ENCODE measurements at places on chromosomes 7 and 10.
A peak's percentile ranks its signal among the peaks of the same experiment; 100 is the strongest.

DNA sequence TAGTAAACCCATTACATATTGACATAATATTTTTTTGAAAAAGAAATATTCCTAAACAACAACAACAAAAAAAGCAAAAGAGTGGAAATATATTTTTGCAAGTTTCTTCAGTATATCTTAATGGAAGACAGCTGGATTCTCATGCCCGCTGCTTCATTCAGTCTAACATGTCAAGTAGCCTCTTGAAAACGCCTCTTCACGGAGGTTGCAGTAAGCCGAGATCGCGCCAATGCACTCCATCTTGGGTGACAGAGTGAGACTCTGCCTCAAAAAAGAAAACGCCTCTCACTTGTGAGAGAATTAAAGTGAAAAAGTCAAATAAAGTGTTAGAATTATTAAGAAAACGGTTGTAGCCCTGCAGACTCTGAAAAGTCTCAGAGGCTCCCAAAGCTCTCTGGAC is 1.3 kb downstream of the CUTC start:
- DNase-seq = no peak
- no peak overlapping the region for H3K27ac ChIP-seq
- H3K4me1 ChIP-seq = peaks cover 7% of the 10 kb centered on the region
- H3K4me3 ChIP-seq = peak overlapping the region; percentile 67
- peaks cover 15% of the 10 kb centered on the region for H3K36me3 ChIP-seq

DNA sequence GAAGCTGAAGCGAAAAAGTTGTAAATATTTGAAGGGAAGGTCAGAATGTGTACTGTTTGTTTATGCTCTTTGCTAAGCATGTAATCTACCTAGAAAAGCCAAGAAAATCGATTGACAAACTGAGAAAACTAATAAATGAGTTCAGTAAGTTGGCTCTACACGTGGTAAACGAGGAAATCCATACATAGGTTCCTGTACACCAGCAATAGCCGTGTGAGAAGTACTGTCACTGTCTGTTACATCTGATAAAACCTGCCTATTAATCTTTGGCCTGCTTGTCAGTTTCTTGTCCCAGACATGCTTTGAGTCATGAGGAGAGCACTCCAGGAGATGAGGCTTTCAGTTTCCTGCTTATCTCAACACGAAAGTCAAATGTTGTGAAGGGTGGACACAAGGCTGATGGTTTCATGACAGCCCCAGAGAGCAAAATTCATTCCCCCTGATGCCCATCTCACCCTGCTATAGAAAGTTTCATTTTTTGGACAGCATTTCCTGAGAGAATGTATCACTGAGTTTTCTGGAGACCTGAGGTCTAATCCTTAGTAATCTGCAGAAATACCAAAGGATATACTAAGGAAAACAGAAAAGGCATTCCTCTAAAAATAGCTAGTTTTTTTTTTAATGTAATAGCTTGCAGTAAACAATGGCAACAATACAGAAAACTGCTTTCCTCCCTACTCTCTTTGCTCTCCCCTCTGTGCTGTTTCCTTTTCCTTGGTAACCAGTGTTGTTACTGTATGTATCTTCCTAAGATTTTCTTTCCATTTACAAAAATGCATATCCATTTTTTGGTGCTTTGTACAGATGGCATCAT is 18.8 kb downstream of the BMPR1A start:
- DNase-seq = no peak
- no peak overlapping the region for H3K4me3 ChIP-seq
- H3K36me3 ChIP-seq = peaks cover 6% of the 10 kb centered on the region
- peak overlapping the region; percentile 16 for H3K27ac ChIP-seq

- no peaks in the 10 kb centered on the region for H3K27me3 ChIP-seq
- peaks cover 17% of the 10 kb centered on the region for H3K4me1 ChIP-seq
- peaks cover 2% of the 10 kb centered on the region for H3K36me3 ChIP-seq
- H3K4me3 ChIP-seq = no peak overlapping the region
Measured at GRCh38 chr7:85081392-85081791, 105.5 kb downstream of the SEMA3D start.

DNA sequence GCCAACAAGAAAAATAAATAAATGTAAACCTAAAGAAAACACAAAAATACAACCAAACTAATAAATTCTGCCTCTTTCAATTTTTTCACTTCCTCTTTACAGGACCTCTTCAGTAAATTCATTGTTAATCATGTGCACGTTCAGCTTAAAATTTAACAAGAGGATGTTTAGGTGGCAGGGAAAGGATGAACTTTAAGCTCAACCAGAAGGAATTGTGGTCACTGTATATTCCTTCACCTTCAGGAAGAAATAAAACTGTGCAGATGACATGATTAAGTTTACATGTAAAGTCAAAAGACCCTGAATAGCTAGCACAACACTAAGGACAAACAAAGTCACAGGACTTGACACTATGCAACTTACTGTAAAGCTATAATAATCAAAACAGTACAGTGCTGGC is 33.0 kb downstream of the KIF5B start:
- H3K4me3 ChIP-seq = no peak overlapping the region
- H3K27ac ChIP-seq = peak overlapping the region; percentile 76
- no peaks in the 10 kb centered on the region for H3K27me3 ChIP-seq
- peaks cover 4% of the 10 kb centered on the region for H3K4me1 ChIP-seq

DNA sequence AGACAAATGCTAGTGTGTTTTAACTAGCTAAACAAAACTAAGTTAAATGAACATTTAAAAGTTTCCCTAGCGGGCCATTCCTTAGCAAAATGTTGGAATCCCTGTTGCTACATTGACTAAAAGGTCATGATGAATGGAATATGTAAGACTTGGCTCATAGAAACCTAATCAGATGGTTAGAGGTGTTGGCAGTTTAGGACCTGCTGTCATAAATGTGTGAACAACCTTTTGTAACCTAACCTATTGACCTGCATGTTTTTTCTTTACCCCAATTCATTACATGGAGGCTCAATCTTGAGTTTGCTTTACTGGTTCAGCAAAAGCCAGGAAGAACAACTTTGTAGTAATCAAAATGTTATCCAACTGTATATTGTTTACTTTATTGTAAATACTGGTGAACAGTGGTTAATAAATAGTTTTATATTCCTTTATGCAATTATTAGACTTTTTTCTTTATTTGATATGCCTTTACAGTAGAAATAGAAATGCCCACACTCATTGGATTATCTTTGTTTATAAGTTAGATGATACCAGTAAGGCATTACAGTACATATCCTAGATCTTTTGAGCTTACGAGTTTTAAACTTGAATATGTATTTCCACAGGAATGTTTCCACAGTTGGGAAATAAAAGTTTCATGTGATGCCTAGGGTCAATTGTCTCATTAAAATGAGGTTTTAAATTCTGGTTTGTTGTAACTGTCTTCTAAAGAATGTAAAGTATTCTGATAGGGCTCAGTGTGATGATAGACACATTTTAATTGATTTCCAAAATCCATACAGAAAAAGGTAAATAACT is 11.6 kb downstream of the CBX3 start:
- H3K4me1 ChIP-seq = no peaks in the 10 kb centered on the region
- no peak for DNase-seq
- H3K27ac ChIP-seq = peak overlapping the region; percentile 80
- peaks cover 32% of the 10 kb centered on the region for H3K36me3 ChIP-seq
- no peak overlapping the region for H3K4me3 ChIP-seq
- no peaks in the 10 kb centered on the region for H3K27me3 ChIP-seq

DNA sequence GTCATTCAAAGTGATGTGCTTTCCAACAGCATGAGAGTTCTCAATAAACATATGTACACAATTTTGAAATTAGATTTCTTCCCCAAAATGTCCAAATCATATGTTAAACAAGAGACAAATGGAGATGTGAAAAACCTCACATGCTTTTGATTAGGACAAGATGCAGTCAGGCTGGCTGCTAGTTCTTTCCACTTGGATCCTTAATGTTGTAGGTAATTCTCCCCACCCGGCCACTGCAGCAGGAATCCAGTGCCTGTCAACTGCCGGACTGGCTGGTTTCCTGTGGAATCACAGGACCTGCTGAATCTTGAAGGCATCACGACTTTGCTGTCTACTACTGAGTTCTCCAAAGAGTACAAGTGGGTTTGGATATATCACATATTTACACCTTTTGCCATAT is 138.6 kb upstream of the AKR1E2 start:
- no peaks in the 10 kb centered on the region for H3K27me3 ChIP-seq
- H3K36me3 ChIP-seq = no peaks in the 10 kb centered on the region
- no peak for DNase-seq
- H3K4me3 ChIP-seq = no peak overlapping the region
- no peaks in the 10 kb centered on the region for H3K4me1 ChIP-seq
- no peak overlapping the region for H3K27ac ChIP-seq

GRCh38 chr10:65534771-65535170 is 1391.1 kb upstream of the LRRTM3 start:
- no peaks in the 10 kb centered on the region for H3K4me1 ChIP-seq
- no peak for DNase-seq
- H3K27ac ChIP-seq = no peak overlapping the region
- H3K36me3 ChIP-seq = no peaks in the 10 kb centered on the region
- no peak overlapping the region for H3K4me3 ChIP-seq

GRCh38 chr7:40760293-40760964 is 625.6 kb downstream of the SUGCT start:
- no peak for DNase-seq
- H3K4me3 ChIP-seq = no peak overlapping the region
- H3K27ac ChIP-seq = no peak overlapping the region
- H3K36me3 ChIP-seq = no peaks in the 10 kb centered on the region
- H3K27me3 ChIP-seq = peaks cover 4% of the 10 kb centered on the region

DNA sequence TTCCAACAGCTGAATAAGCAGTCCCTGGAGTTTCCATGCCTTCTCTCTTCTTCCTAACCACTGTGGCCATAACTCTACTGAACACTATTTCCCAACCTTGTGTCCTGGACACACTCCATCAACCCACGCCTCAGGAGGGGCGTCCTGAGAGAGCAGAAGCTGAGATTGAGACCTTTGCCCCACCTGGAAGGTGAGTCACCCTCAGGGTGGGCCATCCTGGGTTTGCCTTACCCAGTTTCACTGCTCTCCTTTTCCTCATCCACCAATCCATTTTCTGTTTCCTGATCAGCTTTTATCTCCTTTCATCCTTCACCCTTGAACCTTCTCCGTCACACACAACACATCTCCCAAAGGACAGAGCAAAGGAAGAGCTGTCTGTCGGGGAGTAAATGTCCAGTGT is 91.4 kb downstream of the TMEM130 start:
- H3K4me1 ChIP-seq = no peaks in the 10 kb centered on the region
- H3K4me3 ChIP-seq = no peak overlapping the region
- H3K27ac ChIP-seq = no peak overlapping the region
- no peaks in the 10 kb centered on the region for H3K27me3 ChIP-seq

GRCh38 chr7:31054608-31055278 is 2.6 kb downstream of the ADCYAP1R1 start:
- H3K27me3 ChIP-seq = peaks cover 84% of the 10 kb centered on the region
- peaks cover 4% of the 10 kb centered on the region for H3K4me1 ChIP-seq
- H3K27ac ChIP-seq = no peak overlapping the region
- H3K36me3 ChIP-seq = no peaks in the 10 kb centered on the region
- no peak overlapping the region for H3K4me3 ChIP-seq

DNA sequence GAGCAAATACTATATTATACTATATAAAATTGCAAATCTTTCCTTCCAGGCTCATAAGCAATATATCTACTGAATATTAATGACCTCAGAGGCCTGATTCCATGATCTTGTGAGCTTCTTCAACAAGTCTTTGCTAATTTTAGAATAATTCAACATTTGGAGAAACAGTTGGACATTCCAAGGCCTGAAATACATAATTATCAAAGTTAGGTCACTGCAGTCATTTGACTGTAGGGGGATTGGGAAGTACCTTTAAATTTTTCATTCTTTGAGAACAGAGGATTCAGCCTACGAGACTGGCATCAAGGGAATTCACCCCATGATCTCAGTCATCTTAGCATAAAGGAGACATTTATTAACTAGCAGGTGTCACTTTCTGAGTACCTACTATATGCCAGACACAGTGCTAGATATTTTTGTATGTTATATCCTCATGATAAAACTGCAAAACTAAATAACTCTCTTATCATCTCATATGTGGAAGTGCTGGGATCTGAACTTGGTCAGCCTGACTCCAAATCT is 85.4 kb downstream of the DOCK4 start:
- no peaks in the 10 kb centered on the region for H3K36me3 ChIP-seq
- H3K27me3 ChIP-seq = no peaks in the 10 kb centered on the region
- no peak overlapping the region for H3K4me3 ChIP-seq

DNA sequence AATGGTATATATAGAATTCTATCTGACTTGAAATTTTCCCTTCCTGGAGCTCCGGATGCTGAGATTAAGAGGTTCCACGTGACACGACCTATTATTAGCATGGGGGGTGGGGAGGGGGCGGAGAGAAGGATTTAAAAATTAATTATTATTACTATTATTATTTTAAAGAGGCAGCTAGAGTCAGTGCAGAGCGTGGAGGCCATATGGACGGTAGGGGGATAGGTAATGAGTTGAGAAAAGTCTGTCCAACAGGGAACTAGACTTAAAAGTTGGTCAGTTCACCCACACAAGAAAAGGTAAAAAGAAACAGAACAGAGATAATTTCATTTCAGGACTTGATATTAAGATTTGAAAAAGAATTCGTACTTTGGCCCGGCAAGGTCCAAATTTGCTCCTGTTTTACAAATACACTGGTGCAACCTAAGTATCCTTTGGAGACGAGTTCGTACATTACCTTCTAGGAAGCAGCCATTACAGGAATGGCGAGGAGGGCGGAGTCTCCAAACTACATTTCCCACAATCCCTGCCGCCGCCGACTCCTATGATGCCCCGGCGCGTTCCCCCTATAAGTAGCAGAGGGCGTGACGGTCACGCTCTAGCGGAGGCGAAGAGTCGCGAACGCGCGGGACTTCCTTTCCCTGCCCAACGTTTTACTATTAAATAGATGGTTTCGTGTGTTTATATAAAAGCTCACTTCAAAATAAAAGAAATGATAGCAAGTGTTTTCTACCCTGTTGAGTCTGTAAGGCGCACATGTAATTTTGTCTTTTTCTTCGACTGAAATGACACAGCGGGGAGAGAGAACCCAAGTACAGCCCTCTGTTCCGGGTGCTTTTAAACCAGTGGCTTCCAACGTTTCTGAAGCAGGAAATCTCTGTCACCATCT is at the start of gene SMIM30:
Gene SMIM30, minus strand, starts transcription at position 481 of the 886 bp plus-strand sequence. CDS start 976 bp downstream, outside the sequence.
- DNase-seq = peak; percentile 75
- peak within 1 kb of the TSS; percentile 90 for H3K4me3 ChIP-seq
- peaks cover 13% of the 10 kb centered on the region for H3K27me3 ChIP-seq
- H3K27ac ChIP-seq = peak within 1 kb of the TSS; percentile 88
